ENCODE measurements at places on chromosomes 2 and 18.

GRCh38 chr2:48221846-48222516 lies 308.0 kb upstream of the STON1 start:
- no peak for DNase-seq

- DNase-seq, result no peak
Measured at GRCh38 chr2:240429872-240430491, 5.5 kb upstream of the GPC1 start.

GRCh38 chr2:131115752-131116151 lies 10.6 kb downstream of the PLEKHB2 start:
- DNase-seq, result no peak

GRCh38 chr2:19255481-19255880 lies 102.9 kb downstream of the OSR1 start:
- DNase-seq, result no peak

DNA sequence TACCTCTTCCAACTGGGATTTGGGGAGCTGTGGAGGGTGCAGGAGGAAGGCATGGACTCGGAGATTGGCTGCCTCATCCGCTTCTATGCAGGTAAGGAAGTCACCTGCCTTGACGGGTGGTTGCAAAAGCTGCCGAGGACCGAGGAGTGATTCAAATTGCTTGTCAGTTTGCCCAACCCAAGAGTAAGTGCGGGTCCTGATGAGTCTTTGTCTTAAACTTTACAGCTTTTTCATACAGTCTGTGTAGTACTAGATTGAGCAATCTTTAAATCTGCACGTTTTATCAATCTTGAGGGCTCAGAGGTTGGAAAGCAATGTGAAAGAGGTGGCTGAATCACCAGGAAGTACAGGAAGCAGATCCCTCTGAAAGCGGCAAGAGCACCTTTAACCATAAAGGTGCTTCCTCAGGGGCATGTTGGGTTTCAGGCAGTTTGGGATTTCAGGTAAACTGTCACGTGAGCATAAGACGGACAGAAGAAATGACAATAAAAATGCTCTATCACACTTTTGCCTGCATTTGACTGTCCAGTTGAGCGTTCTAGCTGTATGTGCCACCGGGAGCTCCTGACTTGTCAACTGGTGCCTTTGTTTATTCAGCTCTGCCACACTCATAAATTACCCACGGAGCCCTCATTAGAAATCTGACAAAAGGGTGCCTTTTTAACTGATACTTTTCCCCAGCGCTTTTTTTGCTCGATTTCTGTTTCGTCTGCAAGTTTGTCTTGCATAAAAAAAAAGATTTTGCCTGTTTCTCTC lies 2.0 kb downstream of the PHLPP1 start:
- DNase-seq, result peak; percentile 29

Measured in GM03348 (cell line).